ENCODE measurements at places on chromosomes 12 and 14. TPM values are rescaled to one million over a fixed set of nuclear protein-coding genes. Genes with fewer than 3 reads are reported as not detected.

Gene KRT85
- total RNA-seq: not detected

Gene GLT8D2
- total RNA-seq: 10.9 TPM

Gene PZP
- not detected for total RNA-seq

Gene DIO2
- under 0.01 TPM for total RNA-seq

Gene PNN
- 10.1 TPM for total RNA-seq

Gene FBXO33
- total RNA-seq: 8.4 TPM

Gene SPRYD3
- 22.7 TPM for total RNA-seq

Gene KLRC2
- not detected for total RNA-seq

Gene GLIPR1L1
- not detected for total RNA-seq

Gene TMEM119
- 2.7 TPM for total RNA-seq

Gene SPIC
- total RNA-seq: not detected

Gene PRMT5
- total RNA-seq: 58.3 TPM

Gene SLC10A1
- total RNA-seq: not detected

Gene TAS2R9
- total RNA-seq: not detected
